ENCODE measurements at places on chromosomes 6 and 20.
A peak's percentile ranks its signal among the peaks of the same experiment; 100 is the strongest.

DNA sequence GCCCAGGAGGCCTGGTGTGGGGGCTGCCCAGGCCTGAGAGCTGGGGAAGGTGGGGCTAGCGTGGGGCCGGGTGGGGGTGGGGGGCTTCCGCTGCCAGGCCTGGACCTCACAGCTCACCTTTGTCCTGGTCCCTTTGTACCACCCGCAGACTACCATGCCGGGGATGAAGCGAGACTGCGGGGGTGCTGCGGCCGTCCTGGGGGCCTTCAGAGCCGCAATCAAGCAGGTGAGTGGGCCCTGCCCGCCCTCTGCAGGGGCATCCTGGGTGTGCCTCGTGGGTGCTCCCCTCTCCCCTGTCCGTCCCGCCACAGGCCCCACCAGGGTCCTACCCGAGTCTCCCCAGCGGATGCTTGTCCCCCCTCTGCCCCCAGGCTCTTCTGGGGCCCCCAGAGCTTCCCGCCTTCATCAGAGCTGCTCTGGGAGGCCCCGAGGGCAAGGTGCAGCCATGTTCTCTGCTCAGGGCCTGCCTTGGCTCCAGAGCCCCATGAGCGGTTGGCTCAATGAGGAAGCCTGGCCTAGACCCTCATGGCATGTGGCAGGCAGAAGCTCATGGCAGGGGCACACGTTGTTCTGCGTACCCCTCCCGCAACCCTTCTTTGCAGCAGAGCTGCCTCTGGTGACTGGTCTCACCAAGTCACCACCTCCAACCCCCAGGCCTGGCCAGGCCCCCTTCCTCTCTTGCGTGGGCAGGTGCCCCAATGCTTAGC is 14.5 kb downstream of the NPEPL1 start:
- DNase-seq = no peak

- DNase-seq = peak; percentile 23
Measured at GRCh38 chr6:10458287-10458686, 43.4 kb upstream of the TFAP2A start.

DNA sequence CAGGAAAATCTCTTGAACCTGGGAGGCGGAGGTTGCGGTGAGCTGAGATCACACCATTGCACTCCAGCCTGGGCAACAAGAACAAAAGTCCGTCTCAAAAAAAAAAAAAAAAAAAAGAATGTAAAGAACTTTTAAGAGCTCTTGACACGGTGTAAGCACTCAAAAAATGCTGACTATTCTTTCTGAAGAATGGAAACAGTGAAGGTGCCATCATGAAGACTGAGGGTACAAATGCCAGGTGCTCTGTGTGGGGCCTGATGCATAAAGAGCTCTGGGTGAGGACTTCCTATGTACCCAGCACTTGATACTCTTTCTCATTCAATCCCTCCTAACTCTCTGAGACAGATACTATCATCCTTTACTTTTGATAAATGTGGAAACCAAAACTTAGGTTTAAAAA is 45.0 kb upstream of the ENPP5 start:
- no peak for DNase-seq

GRCh38 chr6:121531658-121532169 is 96.3 kb downstream of the GJA1 start:
- no peak for DNase-seq

- no peak for DNase-seq
Measured at GRCh38 chr6:166726201-166726600, 99.2 kb upstream of the RPS6KA2 start.

DNA sequence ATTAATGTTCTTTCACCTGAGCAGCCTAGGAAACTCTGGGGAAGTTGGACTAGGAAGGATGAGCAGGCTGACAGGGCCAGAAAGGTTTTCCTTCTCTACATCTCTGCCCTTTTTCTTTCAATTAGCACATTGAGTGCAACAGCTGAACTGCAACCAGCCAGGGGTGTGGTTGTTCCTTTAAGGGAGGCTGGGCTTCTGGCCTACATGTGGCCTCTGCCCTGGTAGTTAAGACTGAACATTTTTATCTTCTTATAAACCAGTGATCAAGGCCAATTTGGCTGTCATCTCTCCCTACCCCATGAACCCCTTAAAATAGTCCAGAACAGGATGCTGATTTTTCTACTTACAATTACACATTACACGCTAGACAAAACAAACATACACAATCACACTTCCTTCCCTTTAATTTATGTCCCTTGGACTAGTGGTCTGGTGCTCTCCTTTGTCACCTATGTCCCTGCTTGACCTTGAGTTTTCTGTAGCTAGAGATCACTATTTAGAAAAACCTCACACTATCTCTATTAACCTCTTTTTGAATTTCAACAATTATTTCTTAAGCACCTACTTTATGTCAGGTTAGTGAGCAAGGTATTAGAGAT is 60.3 kb downstream of the RNF217 start:
- DNase-seq = no peak
